AG09319 (cell line): ENCODE measurements at places on chromosomes 12 and 14.

GRCh38 chr12:104546575-104546974, 89.8 kb downstream of the CHST11 start:
- DNase-seq, result no peak

DNA sequence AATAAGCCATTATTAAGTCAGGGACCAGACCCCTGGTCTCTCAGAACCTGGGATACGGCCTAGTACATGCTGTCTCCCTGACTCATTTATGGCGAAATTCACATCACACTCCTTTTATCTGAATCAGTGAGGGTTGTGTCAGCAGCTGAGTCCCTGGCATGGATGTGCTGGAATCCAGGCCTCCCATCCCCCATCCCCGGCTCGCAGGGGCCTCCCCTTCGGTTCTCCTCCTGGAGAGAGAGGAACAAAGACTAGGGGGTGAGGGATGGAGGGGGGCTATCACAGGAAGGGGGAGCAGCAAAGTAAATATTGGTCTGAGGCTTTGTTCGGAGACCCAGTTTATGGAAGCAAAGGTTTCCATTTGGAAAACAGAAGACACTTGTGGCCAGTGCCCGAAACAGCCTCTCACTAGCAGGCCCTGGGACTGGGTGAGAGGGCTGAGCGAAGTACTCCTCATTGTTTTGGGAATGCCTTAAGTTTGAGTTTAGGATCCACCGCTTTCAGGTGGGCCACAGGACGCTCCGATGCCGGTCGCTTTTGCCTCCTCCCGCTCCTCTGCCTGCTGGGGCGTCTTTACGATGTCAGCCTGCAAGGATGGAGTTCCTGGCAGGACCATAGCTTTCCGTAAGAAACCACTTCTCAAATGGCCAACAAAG, 145.0 kb downstream of the PRKCH start:
- no peak for DNase-seq

- no peak for DNase-seq
Observed at GRCh38 chr14:93120517-93120916, 4.8 kb upstream of the ITPK1 start.

GRCh38 chr14:74804219-74804825, 41.2 kb downstream of the YLPM1 start:
- DNase-seq, result peak; percentile 34

- no peak for DNase-seq
Observed at GRCh38 chr12:18192119-18192518, 69.2 kb upstream of the PIK3C2G start.

GRCh38 chr14:71301611-71302010, 394.4 kb downstream of the PCNX1 start:
- DNase-seq, result no peak

DNA sequence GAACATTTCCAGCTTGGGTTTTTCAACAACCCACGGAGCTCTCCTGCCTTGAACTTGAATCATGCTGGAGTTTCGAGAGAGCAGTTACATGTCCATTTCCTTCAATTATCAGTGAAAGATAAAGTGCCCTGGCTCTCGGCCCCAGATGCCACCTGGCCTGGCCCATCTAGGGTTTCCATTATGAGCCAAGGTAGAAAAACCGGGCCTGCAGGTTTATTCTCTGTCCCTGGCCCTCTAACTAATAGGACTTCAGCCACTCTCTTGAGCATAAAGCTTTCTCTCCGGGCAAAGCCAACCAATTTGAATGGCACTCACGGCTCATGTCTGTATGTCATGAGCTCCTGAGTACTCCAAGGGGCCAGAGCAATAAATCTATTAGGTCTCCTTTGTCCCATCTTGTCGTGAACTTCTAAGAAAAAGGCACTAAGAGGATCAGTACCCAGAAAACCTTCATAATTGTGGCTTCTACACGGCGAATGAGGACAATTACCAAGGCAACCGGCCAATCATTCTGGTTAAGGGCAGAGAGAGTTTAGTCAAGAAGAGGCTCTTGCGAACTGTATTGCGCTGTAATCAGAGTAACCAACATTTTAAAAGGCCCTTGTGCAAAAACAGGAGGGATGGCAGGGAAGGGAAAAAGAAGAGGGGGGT, 392.3 kb downstream of the MED13L start:
- DNase-seq, result no peak

DNA sequence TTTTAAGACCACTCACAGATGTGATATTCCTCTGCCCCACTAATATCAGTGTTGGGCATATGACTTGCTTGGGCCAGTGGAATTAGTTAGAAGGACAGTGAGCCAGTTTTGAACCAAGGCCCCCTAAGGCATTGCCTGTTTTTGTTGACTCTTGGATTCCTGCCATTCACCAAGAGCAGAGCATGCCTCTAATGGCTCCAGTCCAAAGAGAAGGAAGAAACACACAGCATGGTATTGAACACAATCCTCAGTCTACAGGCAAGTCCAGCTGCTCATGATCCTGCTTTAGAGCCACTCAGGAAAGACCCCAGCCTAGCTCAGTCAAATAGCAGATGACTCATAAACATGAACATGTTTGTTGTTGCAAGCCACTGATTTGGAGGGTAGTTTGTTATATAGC, 1201.5 kb downstream of the BCL11B start:
- no peak for DNase-seq
